ENCODE measurements at places on chromosomes 7 and 10.

GRCh38 chr10:87623191-87623590, 36.5 kb upstream of the PAPSS2 start:
- DNase-seq = no peak

DNA sequence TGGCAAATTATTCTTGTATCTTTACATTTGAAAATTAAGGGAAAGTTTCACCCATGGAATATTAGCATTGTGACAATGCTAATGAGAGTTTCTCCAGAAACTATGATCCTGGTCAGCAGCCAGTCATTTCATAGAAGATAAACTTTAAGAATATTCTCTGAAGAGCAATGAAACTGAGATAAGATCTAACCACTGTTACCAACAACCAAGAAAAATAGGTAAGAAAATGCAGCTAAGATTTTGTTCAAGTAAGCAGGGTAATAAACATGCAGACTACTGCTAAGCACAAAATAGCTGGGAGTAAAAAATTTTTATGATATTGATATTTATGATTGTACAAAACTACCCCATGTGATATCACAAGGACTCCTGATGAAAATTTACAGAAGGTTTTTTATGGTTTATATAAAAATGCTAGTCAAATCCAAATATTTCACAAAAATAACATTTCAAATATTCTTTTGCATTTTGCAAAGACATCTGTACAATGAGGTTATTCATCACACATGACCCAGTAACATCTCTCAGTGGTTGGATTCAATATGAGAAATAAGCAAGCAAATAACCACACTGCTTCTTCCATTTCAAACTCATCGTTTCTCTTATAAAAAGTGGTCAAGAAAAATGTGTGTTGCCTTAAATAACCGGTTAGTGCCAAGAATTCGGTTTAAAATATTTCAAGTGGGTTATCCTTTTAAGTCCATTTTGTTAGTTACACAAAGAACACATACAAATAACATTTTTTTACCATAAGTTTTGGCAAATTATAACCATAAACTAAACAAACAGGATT, 251.6 kb downstream of the DIP2C start:
- DNase-seq = no peak

DNA sequence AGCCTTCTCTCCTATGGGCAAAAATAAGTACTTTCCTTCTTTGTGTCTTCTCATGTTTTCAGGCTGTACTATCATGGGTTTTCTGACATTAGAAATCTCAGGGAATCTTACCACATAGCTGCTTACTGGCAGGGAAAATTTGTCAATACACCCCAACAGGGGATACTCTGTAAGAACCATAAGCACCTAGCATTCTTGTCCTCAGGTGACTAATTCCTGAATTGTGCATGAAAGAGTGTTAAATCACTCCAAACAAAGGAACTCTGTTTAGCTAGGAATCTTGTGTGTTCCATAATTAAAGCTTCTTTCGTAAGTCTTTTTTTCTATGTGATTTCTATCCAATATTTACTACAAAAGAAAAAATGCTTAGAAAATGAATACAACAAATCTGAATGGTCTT, 206.7 kb upstream of the POT1 start:
- DNase-seq = no peak

- DNase-seq = no peak
These were observed 49.2 kb downstream of the SVIL start for GRCh38 chr10:29585488-29585976.

GRCh38 chr7:44261240-44261639, 60.5 kb downstream of the YKT6 start:
- DNase-seq = no peak

GRCh38 chr10:118115701-118116100, 69.0 kb upstream of the RAB11FIP2 start:
- DNase-seq = no peak

DNA sequence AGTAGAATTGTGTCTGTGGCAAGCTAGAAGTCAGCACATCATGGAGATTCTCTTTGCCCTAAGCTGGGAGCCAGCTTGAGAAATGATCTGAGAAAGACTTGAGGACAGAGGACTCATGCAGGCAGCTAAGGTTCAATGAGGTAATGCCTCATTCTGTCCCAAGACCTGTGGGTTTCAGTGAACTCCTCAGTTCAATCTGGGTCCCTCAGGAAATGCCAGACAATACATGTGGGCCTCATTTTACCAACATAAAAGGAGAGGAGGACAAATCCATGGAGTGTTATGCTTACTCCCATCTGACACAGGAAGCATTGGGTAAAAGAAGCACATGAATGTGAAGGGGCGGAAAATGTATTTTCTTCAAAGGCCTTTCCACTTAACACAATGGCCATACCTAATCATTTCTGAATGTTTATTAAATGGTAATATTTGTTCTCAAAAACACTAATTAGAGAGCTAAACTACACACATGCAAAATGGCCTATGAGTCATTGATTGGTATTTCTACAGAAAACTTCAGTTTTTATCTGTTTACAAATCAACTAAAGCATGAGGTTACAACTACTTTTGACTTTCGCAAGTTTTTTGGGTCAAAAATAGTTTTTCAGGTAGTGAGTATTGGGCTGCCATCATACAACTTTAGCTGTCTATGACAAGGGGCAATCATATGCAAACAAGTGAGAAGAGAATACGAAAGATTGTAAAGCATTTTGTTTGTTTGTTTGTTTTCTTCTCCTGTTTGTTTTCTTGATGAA, 205.3 kb downstream of the CHRM2 start:
- DNase-seq = no peak

GRCh38 chr7:69651101-69651590, 52.9 kb downstream of the AUTS2 start:
- DNase-seq = no peak

GRCh38 chr10:99532687-99533495, at the start of gene NKX2-3:
TSS of gene NKX2-3 (plus strand) at chr10:99532942. CDS start at chr10:99533132, 190 bp downstream.
- no peak for DNase-seq

DNA sequence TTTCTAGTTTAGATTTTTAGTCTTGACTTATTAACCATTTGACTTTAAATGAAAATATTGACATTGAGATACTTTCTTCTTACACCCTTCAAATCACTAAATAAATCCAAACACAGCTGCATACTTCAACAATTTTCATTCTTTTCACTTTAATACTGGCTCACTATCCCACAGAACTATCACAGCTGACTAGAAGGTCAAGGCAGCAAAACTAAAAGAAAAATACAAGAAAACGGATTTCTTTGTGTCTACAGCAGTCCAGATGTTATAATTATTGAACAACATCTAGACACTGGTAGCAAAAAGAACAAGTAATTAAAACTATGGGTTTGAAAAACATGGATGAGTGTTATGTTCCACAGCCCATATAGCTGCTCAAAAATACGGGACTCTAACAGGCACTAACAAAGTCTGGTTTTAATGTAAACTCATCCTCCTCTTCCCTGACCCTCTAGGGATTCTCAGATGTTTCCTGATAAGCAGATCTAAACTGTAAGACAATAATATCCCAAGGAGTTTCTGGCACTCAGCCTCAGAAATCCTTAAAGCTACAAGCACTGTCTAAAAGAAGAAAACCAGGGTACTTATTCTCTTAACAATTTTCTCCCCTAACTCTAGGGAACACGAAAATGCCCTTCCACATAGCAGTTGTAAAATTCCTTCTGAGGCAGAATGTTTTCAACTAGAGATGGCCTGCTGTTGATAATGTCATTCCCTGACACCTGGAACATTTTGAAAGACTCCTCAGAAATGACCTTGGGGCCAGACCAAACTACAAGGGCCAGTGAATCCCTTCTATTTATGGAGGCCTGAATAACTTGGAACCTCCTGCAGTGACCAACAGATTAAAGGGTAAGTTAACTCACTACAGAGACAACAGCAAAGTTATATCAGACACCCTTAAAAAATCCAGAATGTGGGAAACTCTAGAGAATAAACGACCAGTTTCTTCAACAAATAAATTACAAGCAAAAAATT, 12.8 kb downstream of the DNMBP start:
- DNase-seq = no peak

Measured in nucleus accumbens (tissue), 56 donors.